ENCODE measurements at places on chromosomes 7 and 10. TPM values are rescaled to one million over a fixed set of nuclear protein-coding genes. Genes with fewer than 3 reads are reported as not detected.

GRCh38 chr10:58662314-58662713 lies 149.6 kb downstream of the BICC1 start:
- no peak for DNase-seq
- no peaks in the 10 kb centered on the region for H3K4me1 ChIP-seq
- H3K4me3 ChIP-seq = no peak overlapping the region
- no peak overlapping the region for H3K27ac ChIP-seq
- H3K27me3 ChIP-seq = no peaks in the 10 kb centered on the region

GRCh38 chr7:82897500-82897899 lies 265.2 kb downstream of the PCLO start:
- H3K4me1 ChIP-seq = no peaks in the 10 kb centered on the region
- no peak overlapping the region for H3K4me3 ChIP-seq
- H3K27me3 ChIP-seq = no peaks in the 10 kb centered on the region
- H3K27ac ChIP-seq = no peak overlapping the region

DNA sequence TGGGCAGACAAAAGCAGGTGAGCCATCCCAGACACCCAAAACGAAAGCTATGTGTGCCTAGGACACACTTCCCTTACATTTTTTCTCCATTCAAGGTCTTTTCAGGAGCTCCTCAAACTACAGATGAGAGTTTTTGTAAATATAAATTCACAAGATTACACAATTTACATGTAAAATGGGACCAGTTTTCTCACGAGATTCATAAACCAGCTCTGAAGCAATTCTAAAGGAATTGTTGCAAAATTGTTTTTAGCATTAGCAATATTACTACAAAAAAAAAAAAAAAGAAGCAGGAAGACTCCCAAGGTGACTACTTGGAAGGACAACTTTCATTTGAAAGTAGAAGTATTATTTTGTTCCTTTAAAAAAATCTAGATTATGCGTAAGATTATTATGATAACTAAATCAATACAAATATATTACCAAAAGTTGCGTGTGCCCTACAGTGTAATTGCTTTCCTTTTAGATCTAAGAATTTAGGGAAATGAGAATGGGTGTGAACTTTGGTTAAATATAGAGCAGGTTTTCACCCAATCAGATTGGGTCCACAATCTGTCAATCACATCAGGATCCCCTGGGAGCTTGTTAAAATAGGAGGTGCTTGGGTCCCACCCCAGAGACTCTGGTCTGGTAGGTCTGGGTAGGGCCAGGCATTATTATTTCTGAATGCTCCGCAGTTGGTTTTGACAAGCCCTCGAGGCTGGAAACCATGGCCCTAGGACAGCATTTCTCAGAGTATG lies 72.2 kb downstream of the TBXAS1 start:
- H3K36me3 ChIP-seq = no peaks in the 10 kb centered on the region
- H3K4me1 ChIP-seq = no peaks in the 10 kb centered on the region
- peaks cover 14% of the 10 kb centered on the region for H3K27me3 ChIP-seq

- peaks cover 6% of the 10 kb centered on the region for H3K27me3 ChIP-seq
- no peak overlapping the region for H3K27ac ChIP-seq
Observed at GRCh38 chr10:61296161-61296560, 157.0 kb downstream of the TMEM26 start.

DNA sequence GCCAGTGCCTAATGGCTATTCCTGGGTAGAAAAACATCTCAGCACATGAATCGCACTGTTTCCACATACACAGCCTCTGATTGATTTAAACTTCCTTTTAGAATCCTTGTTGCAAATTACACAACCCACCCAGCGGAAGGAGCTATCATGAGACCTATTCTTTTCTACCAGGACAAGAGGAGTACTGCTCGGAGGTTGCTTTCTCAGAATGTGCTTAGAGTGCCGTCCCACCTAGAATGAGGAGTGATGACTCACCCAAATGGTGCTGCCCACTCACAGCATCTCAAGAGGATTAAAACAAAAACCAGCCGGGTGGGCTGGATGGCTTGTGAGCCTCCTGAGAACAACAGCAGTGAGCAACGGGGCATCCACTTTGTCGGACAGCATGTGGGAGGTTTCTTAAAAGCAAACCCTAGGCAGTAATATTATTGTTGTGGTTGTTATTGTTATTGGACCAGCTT lies 128.9 kb downstream of the DGKI start:
- no peaks in the 10 kb centered on the region for H3K27me3 ChIP-seq
- no peaks in the 10 kb centered on the region for H3K4me1 ChIP-seq
- no peak overlapping the region for H3K4me3 ChIP-seq

DNA sequence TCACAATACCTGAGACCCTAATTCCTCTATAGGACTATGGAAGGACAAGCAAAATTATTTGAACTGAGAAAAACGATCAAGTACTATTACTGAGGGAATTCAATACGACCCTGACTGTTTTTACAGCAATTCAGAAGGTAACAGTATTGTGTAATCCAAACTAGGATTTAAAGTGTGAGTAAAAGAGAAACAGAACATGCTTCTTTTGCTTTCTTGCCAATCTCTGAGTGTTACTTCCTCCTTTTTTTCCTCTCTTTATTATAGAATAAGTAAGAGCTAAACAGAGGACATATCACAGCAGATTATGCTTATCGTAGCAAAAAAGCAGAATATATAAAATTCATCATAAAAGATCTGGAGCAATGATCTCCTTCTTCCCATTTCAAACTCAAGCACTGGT lies 292.1 kb downstream of the THSD7A start:
- H3K27me3 ChIP-seq = no peaks in the 10 kb centered on the region
- H3K36me3 ChIP-seq = no peaks in the 10 kb centered on the region
- DNase-seq = no peak

DNA sequence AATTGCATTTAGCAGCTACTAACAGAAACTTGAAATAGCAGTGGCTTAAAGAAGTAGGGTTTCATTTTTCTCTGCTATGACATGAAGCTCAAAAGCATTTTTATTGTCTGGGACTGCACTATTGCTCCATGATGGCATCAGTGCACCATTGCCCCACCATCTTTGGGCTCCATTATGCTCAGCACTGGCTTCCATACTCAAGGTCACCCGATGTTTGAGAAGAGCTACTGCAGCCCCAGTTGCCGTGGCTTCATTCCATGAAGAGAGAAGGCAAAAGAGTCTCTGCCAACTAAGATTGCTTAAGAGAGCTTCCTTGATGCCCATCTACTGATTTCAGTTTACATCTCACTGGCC lies 192.2 kb upstream of the LRGUK start:
- no peaks in the 10 kb centered on the region for H3K36me3 ChIP-seq
- no peaks in the 10 kb centered on the region for H3K4me1 ChIP-seq

DNA sequence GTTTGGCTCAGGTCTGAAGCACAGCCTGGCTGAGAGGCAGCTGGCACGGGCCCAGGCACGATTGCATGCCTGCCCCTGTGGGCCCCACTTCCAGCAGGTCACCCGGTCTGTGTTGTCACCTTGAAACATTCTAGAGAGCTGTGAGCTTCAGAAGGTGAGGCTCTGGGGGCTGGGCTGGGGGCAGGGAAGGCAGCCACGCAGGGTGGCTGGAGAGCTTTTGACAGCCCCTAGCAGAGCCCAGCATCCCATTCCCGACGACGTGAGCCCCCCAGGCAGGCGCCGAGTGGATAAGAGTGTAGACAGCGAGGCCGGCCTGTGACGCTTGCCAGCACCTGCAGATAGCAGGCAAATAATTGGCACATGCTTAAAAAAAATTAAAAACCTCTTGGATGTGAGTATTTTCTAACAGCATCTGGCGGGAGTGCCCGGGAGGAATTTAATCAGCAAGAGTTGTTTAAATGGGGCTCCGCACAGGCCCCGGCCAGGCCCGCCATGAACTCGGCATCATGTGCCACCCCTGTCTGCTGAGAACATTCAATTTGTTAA lies 212.0 kb upstream of the TBX20 start:
- DNase-seq = no peak
- no peaks in the 10 kb centered on the region for H3K36me3 ChIP-seq
- no peak overlapping the region for H3K27ac ChIP-seq
- H3K4me1 ChIP-seq = no peaks in the 10 kb centered on the region
- peaks cover 7% of the 10 kb centered on the region for H3K27me3 ChIP-seq

DNA sequence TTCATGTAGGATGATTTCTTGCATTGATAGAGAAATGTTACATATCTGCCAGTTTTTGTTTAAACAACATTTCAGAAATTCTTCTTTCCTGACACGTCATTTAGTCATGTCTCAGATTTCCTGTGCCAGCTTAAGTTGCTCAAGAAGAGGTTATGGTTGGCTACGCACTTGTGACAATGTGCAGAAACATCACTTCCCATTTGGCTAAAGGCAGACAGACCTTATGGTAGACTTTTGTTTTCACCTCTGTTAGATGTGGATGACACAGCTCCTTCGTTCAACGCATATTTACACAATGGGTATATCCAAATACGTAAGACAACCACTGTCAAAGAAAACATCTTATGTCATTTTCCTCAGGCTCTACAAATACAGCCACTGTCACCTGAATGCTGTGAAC lies 125.8 kb downstream of the DOCK4 start:
- H3K4me1 ChIP-seq = peaks cover 19% of the 10 kb centered on the region
- no peak overlapping the region for H3K4me3 ChIP-seq
- no peak for DNase-seq
- H3K27ac ChIP-seq = no peak overlapping the region

DNA sequence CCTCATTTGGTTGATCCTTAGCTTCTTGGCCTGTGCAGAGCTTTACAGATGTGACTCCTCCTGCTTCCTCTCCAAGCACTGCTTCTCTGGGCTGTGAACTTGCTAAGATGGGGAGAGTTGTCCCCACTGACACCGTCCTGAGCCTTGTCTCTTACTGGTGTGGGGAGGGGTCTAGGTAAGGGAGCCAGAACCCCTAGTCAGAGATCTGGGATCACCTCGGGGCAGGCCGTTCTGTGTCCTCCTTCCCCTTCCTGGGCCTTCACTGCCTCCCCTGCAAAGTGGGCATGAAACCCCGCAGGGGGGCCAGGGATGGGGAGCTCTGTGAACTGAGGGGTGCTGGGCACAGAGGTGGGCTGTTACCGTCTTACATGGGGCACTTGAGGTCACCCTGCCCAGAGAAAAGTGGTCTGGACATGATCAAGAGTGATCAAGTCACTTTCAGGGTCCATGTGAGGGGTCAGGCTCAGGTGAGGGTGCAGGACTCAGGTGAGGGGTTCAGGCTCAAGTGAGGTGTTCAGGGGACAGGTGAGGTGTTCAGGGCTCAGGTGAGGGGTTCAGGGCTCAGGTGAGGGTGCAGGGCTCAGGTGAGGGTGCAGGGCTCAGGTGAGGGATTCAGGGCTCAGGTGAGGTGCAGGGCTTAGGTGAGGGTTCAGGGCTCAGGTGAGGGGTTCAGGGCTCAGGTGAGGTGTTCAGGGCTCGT lies 86.2 kb downstream of the ADCY1 start:
- no peaks in the 10 kb centered on the region for H3K36me3 ChIP-seq
- no peak overlapping the region for H3K4me3 ChIP-seq
- H3K27ac ChIP-seq = no peak overlapping the region
- H3K27me3 ChIP-seq = no peaks in the 10 kb centered on the region
- no peak for DNase-seq
- H3K4me1 ChIP-seq = no peaks in the 10 kb centered on the region

GRCh38 chr7:1815051-1815481 lies 145.0 kb downstream of the ELFN1 start:
- no peaks in the 10 kb centered on the region for H3K36me3 ChIP-seq
- H3K27ac ChIP-seq = no peak overlapping the region
- H3K4me1 ChIP-seq = peaks cover 7% of the 10 kb centered on the region
- DNase-seq = no peak
- H3K4me3 ChIP-seq = no peak overlapping the region

DNA sequence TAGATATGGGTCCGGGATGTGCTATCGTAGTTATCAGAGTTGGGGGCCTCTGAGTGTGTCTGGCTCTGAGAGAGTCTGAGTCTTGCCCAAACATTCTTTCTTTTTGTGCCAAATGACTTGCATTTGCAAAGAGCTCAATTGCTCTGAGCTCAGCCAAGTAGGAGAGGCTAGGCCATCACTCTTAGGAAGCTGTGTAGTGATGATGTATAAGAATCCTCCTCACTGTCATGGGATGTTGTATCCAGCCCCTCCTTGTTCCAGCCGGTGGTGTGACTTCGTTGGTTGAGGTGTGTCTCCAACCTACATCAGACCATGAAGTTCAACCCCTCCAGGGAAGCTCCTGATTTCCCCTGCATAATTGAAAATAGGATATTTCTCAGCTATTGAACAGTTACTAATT lies 97.5 kb upstream of the NPS start:
- DNase-seq = no peak
- H3K27me3 ChIP-seq = peaks cover 2% of the 10 kb centered on the region
- no peak overlapping the region for H3K4me3 ChIP-seq
- H3K27ac ChIP-seq = no peak overlapping the region
- H3K4me1 ChIP-seq = no peaks in the 10 kb centered on the region
- no peaks in the 10 kb centered on the region for H3K36me3 ChIP-seq

- no peaks in the 10 kb centered on the region for H3K27me3 ChIP-seq
- peaks cover 40% of the 10 kb centered on the region for H3K4me1 ChIP-seq
- peak overlapping the region; percentile 92 for H3K4me3 ChIP-seq
- peaks cover 16% of the 10 kb centered on the region for H3K36me3 ChIP-seq
Observed at GRCh38 chr7:26292768-26293560, 1.3 kb downstream of the SNX10 start.

DNA sequence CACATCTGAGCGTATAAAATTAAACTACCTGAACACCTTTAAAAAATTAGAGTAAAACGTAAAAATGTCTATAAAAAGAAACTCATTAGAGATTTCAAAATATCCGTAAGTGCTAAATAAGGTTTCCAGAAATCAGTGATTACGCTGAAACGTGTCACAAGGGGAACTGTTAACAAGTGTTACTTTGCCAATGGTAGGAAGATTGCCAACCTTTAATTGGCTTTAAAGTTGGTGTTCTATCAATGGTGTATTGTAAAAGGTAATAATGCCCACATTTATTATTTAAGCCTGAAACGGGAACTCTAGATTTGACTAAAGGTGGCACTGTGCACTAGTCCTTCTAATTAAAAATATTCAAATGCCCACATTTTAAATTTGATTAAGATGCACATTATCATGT lies 37.8 kb upstream of the HIBADH start:
- H3K27ac ChIP-seq = no peak overlapping the region
- H3K4me1 ChIP-seq = no peaks in the 10 kb centered on the region
- no peak for DNase-seq
- peaks cover 8% of the 10 kb centered on the region for H3K27me3 ChIP-seq
- H3K4me3 ChIP-seq = no peak overlapping the region

Gene PRKCQ
- total RNA-seq = 45.9 TPM

Gene MCM10
- total RNA-seq = 104 TPM

Gene PTF1A
- total RNA-seq = not detected

Gene FXYD4
- total RNA-seq = 0.44 TPM

Measured in activated T-helper 1 cell treated with anti-CD3 and anti-CD28 coated beads, Interleukin-12 subunit alpha, Interleukin-12 subunit beta, Interleukin-2, Interleukin-4 antibody, amounts not matched to agents 30 ng/mL and 10 ng/mL and 1 ng/mL, durations not matched to agents 14 hours and 24 hours and 36 hours (primary cell).